ENCODE measurements at places on chromosomes 5 and 9.

GRCh38 chr9:120934281-120934680 lies 7.7 kb upstream of the TRAF1 start:
- DNase-seq, result no peak

- DNase-seq, result no peak
Observed at GRCh38 chr9:99948896-99949295, 42.4 kb downstream of the STX17 start.

GRCh38 chr9:117121316-117121715 lies 293.5 kb downstream of the ASTN2 start:
- peak; percentile 20 for DNase-seq

DNA sequence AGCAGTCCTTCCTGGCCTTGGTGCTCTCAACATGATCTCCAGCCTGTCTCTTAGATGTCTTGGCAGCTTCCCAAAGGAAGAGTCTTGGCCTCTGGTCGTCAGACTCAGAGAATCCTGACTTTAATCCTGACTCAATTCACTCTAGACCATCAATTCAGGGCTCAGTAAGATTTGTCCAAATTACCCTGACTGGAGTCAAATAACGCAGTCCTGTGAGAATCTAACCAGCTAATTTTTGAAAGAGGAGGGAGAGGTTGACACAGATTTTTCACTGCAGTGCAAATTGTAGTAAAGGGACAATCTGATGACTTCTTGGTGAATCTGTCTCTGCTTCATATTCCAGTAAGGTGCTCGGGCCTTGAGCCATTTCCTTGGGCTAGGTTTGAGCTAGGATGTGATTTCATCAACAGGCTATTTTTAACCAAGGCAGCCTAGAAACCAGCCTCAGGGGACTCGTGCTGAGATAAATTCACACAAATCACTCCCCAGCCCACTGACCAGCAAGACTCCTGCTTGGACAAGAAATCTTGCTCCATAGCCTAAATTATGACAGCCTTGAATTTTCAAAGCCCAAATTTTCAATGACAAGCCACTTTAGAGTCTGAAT lies 257.4 kb downstream of the ENC1 start:
- DNase-seq, result no peak

GRCh38 chr5:151469992-151470391 lies 22.6 kb downstream of the SLC36A1 start:
- no peak for DNase-seq

- no peak for DNase-seq
Observed at GRCh38 chr9:530681-531080, 310.8 kb upstream of the DMRT1 start.

DNA sequence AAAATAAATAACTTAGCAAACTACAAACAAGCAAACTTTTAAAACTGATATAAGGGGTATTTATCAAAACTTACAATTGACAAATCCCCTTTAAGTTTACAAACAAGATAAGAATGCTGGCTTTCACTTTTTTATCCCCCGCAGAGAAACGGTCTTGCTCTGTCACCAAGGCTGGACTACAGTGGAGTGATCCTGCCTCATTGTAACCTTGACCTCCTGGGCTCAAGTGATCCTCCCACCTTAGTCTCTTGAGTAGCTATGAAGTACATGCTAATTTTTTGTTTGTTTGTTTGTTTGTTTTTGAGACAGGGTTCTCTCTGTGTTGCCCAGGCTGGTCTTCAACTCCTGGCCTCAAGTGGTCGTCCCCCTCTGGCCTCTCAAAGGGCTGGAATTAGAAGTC lies 9.0 kb upstream of the NIPSNAP3A start:
- no peak for DNase-seq

- DNase-seq, result no peak
Observed at GRCh38 chr9:111897601-111898137, 1.1 kb downstream of the UGCG start.

DNA sequence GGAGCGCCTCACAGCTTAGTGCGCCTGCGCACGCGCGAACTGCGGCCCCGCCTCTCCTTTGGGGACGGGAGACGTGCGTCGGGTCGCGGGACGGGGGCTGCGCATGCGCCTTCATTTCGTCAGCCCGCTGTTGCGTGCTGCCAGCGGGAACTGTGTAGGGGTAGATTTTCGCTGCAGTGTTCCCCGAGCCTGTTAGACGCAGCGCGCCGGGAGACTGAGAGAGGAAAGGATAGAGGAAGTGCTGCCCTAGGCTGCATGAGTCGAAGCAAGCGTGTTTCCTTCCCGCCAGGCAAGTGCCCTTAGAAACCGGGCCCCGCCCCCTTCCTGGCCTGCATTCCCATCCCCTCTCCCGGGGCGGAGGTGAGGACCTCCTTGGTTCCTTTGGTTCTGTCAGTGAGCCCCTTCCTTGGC lies 12.3 kb downstream of the ITGA1 start:
- peak; percentile 97 for DNase-seq

DNA sequence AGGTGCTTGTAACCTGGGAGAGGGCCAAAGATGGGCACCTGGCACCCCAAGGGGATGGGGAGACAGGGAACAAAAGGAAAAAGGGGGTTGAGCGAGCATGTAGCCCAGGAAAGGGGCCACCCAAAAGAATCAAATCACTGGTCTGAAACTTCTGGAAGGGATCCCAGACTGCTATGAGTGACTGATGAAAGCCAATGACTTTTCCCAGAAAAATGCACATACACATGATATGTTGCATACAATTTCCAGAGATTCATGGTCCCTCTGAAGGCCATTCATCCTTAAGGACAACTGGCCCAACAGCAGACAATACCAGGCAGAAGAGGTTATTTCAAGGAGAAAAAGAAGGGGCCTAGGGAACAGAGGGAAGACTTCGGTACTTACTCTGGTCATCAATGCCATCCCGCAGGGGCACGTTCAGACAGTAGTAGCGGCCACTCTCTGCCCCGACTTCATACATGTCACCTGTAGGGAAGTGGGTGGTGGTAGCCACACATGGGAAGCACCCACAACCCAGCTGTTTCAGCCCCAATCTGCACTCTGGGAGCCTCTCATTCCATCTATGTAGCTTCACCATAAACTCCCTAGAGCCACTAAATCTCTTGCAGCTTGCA lies 8.4 kb downstream of the HDAC3 start:
- DNase-seq, result no peak

DNA sequence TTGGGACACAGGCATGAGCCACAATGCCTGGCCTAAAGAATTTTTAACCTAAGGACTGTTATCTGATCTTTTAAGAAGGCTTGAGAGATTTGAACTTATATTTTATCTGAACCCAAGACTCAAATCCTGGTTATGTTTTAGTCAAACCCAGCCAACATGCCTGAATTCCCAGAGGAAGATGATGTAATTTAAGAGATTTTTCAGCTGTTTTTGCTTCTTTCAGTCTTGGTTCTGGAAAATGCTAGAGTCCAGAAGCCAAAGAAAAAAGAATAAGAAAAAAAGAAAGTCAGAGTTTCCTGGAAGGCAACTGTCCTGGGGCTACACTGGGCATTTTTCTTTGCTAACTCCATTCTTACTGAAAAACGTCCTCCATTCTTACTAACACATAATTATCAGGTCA lies 85.8 kb downstream of the SNX18 start:
- DNase-seq, result no peak

DNA sequence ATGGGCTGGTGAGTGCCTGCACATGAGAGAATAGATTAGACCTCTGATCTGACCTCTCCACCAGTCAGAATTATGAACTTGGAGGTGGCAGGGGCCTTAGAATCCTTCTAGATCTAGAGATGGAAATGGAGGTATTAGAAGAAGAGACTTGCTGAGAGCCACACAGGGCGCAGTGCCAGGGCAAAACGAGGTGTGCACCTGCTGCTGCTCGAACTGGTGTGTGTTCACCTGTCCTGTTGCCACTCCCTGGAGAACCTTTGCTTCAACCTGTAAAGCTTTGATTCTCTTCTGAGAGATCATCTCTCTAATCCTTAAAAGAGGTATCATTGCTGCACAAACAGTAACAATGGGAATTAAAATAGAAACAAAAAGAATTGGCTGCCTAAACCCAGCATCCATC lies 24.9 kb downstream of the FRMPD1 start:
- DNase-seq, result no peak

GRCh38 chr5:139058121-139058520 lies 140.0 kb downstream of the SIL1 start:
- DNase-seq, result no peak

DNA sequence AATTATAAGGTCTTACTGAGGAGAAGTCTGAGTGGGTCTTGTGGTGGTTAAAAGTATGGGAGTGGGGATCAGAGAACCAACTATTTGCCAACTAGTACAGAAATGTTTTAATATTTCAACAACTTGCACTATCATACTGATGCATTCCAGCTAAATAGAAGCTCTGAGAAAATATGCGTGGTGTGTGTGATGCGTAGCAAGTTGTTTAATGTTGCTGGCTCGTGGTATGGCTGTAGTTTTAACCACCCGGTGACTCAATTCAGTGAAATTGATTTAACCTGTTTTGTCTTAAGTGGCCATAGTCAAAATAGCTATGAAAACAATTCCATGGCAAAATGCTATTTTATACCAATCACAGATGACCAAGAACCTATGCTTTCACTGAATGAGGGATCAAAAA lies 176.5 kb upstream of the SLC24A2 start:
- DNase-seq, result no peak

GRCh38 chr5:3199962-3200755 lies 395.5 kb upstream of the IRX1 start:
- DNase-seq, result no peak

DNA sequence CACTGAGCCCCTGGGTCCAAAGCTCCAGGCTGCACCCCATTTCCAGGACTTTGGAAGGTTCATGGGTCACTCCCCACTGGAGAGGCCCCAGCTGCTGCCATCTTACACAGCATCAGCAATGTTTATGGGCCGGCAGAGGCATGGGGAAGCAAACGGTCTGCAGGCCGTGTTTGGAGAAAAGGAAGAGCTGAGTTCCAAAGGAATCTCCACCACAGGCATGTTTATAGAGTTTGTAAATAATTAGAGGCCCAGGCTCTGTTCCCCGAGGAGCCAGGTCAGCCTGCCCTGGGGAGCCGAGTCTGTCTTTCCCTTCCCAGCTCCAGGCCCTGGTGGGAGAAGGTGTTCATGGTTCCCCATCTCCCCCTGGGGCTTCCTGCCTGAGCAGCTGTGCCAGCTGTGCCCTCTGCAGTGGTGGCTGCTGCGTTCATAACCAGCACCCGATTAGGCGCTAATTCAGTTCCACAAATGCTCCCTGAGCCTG lies 64.8 kb downstream of the COL27A1 start:
- DNase-seq, result no peak

- no peak for DNase-seq
Observed at GRCh38 chr5:78766412-78766762, 117.8 kb upstream of the LHFPL2 start.

DNA sequence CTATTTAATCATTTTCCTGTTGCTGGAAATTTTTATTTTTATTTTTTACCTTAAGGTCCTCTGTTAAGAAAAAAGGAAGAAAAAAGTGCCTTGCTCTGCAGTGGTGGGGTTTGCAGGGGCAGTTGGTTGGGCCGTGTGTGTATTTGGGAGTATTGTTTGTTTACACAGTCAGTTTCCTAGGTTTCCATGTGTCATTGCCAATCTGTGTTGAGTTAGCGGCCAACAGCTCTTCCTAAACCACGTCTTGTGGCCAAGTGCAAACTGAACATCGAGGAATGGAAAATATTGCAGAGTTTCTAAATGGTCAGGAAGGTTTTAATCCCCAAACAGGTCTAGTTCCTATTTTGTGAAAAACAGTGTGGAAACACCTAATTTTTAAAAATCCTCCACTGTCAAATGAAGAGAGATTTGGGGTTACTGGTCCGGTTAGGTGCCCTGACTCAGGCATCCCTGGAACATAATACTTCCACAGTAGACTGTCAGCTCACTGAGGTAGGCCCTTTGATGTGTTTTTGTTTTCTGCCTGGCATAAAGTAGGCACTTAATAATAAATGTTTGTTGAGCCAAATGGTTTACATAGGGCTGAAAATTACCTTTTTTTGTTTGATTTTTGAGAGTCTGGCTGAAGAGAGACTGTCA lies 37.0 kb downstream of the MAMDC2 start:
- no peak for DNase-seq

DNA sequence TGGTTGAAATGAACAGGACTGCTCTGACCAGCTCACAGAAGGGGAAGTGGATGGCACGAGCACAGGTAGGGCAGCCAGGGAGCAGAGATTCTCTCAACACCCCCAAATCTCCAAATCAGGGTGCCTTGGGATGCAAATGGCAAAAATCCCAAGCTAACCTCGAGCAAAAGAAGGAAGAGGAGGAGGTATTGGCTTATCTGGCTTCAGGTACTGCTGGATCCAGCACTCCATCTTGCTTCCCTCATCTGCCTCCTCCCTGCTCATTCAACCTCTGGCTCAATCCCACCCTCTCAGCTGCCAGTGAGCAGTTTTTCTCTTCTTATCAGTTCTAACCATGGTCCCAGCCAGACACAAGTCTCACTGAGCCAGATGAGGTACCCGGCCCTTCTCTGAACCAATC lies 41.6 kb upstream of the GGTA1 start:
- no peak for DNase-seq

DNA sequence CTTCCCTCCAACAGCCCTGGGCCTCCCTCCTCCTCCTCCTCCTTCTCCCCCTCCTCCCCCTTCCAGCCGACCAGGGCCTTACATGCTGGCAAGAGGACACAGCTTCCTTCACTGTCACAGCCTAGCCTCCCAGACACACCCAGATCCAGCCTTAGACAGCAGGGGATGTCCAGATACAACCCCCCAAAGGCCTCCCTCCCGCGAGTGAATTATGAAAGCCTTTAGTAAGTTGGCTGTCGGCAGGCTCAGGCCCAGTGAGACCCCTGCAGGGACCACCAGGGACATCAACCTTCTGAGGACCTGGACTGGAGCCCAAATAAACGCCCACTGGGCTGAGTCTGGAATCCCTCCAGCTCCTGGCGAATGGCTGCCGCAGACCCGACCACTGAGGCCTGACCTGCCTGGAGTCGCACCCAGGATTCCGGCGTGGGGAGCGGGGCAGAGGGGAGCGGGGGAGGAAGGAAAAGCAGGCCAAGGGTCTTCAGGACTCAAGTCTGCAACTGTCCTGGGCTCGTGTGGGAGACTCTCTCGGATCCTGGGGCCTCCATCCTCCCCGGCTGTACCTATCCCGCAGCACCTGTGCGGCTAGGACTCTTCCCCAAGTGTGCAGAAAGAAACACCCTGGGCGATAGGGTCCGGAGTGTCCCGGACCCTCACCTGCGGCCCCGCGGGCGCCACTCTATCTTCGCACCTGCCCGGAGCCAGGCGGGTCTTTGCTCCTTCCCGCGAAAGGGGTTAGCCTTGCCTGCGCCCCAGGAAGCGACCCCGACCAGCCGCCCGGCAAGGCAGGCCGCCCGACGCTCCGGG lies 705 bp downstream of the SEPTIN8 start:
- DNase-seq, result peak; percentile 82

DNA sequence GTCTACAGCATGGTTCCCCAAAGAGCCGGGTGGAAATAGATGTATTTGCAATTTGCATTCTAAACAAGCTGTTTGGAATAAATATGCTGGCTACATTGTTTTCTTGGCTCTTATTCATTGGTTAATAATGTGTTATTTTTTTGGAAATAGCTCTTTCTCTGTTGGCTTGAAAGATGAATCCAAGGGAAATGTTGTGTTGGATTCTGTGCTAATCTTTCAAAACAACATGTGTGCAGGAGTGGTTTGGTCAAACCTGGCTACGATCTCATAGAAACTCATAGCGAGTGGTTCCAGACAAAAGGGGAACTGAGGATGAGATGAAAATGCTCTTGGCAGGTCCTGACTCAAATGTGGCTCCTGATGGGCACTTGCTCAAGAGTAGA lies 63.7 kb upstream of the CXCL14 start:
- no peak for DNase-seq
